ENCODE measurements at places on chromosomes 12 and 14. TPM values are rescaled to one million over a fixed set of nuclear protein-coding genes. Genes with fewer than 3 reads are reported as not detected.

GRCh38 chr14:102926104-102926503 is 3.6 kb downstream of the AMN start:
- no peak overlapping the region for H3K4me3 ChIP-seq
- H3K27ac ChIP-seq, result no peak overlapping the region
- peaks cover 17% of the 10 kb centered on the region for H3K4me1 ChIP-seq
- H3K36me3 ChIP-seq, result no peaks in the 10 kb centered on the region
- H3K27me3 ChIP-seq, result peaks cover 52% of the 10 kb centered on the region

DNA sequence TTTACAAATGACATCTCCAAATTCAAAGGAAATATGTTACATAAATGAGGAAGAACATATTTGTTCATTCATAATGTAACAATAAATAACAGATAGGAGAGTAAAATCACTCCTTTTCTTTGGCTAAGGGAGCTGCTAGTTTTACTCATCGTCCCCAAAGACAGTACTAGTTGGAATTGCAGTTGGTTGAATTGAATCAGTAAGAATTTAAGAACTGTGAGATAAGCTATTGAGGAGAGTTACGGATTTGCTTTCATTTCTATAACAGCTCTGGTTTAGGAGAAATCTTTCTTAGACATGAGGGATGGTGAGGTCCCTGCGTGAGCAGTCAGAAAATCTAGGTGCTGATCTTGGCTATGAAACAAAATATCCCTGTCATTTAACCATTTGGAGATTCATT is 402.8 kb downstream of the AEBP2 start:
- no peak overlapping the region for H3K4me3 ChIP-seq
- H3K4me1 ChIP-seq, result no peaks in the 10 kb centered on the region
- H3K27ac ChIP-seq, result no peak overlapping the region
- no peaks in the 10 kb centered on the region for H3K36me3 ChIP-seq

B4GALNT1 gene
- 950 TPM for total RNA-seq

GARIN6 gene
- total RNA-seq, result not detected

PLEKHG7 gene
- not detected for total RNA-seq

- no peak overlapping the region for H3K27ac ChIP-seq
- H3K4me3 ChIP-seq, result no peak overlapping the region
- H3K4me1 ChIP-seq, result no peaks in the 10 kb centered on the region
- no peaks in the 10 kb centered on the region for H3K36me3 ChIP-seq
- no peak for DNase-seq
These were observed 40.8 kb downstream of the DBX2 start for GRCh38 chr12:45010059-45010458.

DNA sequence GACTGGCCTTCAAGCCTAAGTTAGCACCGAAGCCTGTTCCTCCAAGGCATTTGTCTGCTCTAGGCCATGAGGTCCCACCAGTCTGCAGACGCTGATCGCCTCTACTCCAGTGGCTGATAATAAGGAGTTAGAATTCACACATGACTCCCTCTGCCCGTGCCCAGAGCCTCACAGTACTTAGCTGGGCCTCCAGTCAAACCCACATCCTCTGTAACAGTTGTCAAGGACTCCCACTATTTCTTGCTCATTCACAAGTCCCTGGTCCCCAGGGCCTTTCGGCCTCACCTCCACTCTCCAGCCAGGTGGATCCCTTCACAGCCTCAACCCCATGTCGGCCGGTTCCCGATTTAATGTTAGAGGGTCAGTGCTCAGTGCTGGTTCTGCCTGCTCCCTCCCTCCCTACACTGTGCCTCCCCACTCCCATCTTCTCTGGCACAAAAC is 6.3 kb upstream of the KRT5 start:
- no peak overlapping the region for H3K27ac ChIP-seq
- H3K4me3 ChIP-seq, result no peak overlapping the region
- no peaks in the 10 kb centered on the region for H3K36me3 ChIP-seq
- H3K27me3 ChIP-seq, result 0 out of 2 replicates have a peak, but pooled peaks cover 13% of the 10 kb centered on the region
- no peaks in the 10 kb centered on the region for H3K4me1 ChIP-seq

TMEM132C gene
- total RNA-seq, result not detected

GRCh38 chr12:56189099-56189917 is at the start of gene SMARCC2:
Gene SMARCC2, minus strand, starts transcription at chr12:56189483. Its CDS starts 22 bp downstream, at chr12:56189461.
- no peaks in the 10 kb centered on the region for H3K27me3 ChIP-seq
- DNase-seq, result peak; percentile 88
- H3K4me3 ChIP-seq, result peak within 1 kb of the TSS; percentile 84
- H3K27ac ChIP-seq, result peak within 1 kb of the TSS; percentile 63

- no peak overlapping the region for H3K4me3 ChIP-seq
- no peaks in the 10 kb centered on the region for H3K27me3 ChIP-seq
- no peak overlapping the region for H3K27ac ChIP-seq
- H3K36me3 ChIP-seq, result no peaks in the 10 kb centered on the region
These were observed 37.4 kb downstream of the GNPTAB start for GRCh38 chr12:101793401-101793800.

GRCh38 chr14:92945959-92946846 is 23.3 kb downstream of the CHGA start:
- no peaks in the 10 kb centered on the region for H3K27me3 ChIP-seq
- H3K27ac ChIP-seq, result peak overlapping the region; percentile 32

LRP1-AS gene
- not detected for total RNA-seq

MYO1H gene
- total RNA-seq, result not detected

DNA sequence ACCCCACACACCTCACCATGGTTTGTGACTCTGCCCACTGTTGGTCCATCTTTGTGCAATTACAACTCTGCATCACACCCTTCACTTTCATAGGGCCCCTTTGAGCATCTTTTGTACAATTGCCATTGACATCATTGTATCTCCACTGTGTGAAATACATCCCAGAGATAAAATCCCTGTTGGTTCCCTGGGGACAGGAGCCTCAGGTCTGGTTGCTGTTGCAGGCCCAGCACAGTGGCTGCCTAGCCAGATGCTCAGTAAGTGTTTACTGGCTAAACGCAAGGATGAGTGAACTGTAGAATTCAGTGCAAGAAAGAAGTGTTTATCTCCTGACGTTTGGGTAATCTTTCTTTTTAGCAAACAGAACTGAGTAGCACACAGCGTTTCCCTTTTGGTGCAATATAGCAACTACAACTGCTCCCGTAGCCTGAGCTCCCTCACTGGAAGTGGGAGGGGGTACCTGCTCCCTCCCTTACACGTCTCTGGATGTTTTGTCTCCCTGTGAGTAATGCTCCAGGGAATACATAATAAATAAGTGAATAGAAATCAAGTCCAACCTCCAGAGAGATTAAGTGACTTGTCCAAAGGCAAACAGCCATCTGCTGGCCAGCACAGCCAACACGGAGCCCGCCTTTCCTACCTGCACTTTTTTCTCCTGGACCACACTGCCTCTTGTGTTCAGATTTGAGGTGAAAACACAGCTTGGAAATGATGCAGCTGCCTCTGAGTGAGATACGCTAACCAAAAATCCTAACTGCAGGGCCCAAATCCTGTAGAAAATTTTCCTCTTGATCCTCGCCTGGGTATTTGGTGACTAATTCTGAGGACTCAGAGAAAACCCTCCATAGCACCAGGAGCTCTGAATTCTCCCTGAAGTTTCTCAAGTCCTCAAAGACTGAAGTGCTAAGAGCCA is 27.4 kb downstream of the GALNT16 start:
- no peaks in the 10 kb centered on the region for H3K4me1 ChIP-seq
- DNase-seq, result no peak
- no peak overlapping the region for H3K27ac ChIP-seq
- H3K36me3 ChIP-seq, result no peaks in the 10 kb centered on the region
- H3K27me3 ChIP-seq, result no peaks in the 10 kb centered on the region

- no peaks in the 10 kb centered on the region for H3K27me3 ChIP-seq
- no peak overlapping the region for H3K4me3 ChIP-seq
- no peaks in the 10 kb centered on the region for H3K4me1 ChIP-seq
- no peak overlapping the region for H3K27ac ChIP-seq
- DNase-seq, result no peak
These were observed 468.6 kb upstream of the SYT1 start for GRCh38 chr12:78395961-78396360.

DNA sequence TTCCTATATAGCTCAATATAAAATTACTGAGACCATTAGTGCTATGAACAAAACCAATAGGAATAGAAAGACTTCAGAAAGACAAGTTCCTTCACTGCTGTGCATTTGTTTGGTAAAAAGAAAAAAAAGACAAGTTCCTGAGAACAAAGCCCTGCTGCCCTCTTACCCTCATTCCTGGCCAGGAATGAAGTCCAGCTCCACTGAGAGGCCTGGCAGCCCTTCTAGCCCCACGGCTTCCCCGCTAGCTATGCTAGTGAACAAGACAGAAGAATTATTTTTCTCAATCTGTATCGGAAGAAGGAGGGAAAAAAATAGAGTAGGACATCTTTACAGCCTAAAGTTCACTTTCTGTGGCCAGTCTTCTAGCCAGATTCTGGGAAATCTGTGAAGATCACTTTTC is 1.6 kb downstream of the MFAP5 start:
- H3K4me3 ChIP-seq, result no peak overlapping the region
- no peak for DNase-seq
- H3K4me1 ChIP-seq, result no peaks in the 10 kb centered on the region
- 0 out of 2 replicates have a peak, but pooled peaks cover 6% of the 10 kb centered on the region for H3K27me3 ChIP-seq

STYK1 gene
- total RNA-seq, result 5.9 TPM

PPP4R4 gene
- 1.00 TPM for total RNA-seq

- no peak overlapping the region for H3K27ac ChIP-seq
- no peak for DNase-seq
- H3K36me3 ChIP-seq, result peaks cover 11% of the 10 kb centered on the region
- H3K4me1 ChIP-seq, result no peaks in the 10 kb centered on the region
- no peak overlapping the region for H3K4me3 ChIP-seq
These were observed 44.0 kb downstream of the ZNF664 start for GRCh38 chr12:124017064-124017463.

DNA sequence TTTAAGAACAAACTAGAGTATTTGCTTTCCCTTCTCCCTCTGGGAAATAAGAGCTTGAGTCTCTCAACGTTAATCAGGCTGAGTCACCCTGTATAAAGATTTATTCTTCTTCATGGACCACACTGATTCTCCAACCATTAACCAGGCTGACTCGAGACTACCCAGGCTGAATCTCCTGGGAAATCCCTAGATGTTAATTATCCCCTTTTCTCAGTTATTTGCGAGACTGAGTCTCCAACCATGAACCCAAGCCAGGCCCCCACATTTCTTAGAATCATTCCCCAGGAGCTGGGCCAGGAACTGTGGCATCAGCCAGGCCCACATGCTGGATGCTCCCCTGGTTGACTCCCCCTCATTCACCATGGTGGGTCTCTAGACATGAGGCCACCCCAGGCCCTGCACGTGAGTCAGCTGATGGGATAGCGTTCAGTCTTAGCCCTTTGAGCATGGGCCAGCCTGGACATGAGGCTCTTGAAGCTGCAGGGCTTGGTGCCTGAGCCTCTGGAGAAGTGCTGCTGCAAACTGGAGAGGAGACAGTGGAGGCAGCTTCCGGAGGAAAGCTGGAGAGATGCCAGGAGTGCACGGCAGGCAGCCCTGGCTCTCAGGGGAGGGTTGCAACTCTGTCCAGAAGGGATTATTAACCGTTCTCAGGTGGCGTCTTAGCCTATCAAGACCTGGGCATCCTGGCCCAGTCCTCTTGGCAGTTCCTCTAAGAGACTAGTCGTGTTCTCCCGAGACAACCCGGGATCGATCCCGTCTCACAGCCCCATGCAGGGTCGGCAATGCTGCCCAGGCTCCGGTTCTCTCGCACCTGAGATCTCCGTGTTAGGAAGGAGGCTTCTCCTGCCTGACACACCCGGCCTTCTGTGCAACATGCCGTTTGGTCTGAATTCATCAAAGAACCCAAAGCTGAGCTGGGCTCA is 296.6 kb downstream of the ADGRD1 start:
- no peaks in the 10 kb centered on the region for H3K27me3 ChIP-seq
- no peaks in the 10 kb centered on the region for H3K4me1 ChIP-seq
- H3K36me3 ChIP-seq, result no peaks in the 10 kb centered on the region
- no peak for DNase-seq

IFNG gene
- total RNA-seq, result not detected

- H3K36me3 ChIP-seq, result no peaks in the 10 kb centered on the region
- no peak overlapping the region for H3K4me3 ChIP-seq
- H3K4me1 ChIP-seq, result no peaks in the 10 kb centered on the region
These were observed 488.5 kb downstream of the NELL2 start for GRCh38 chr12:44387581-44387980.

DEPDC4 gene
- 1.9 TPM for total RNA-seq

DNA sequence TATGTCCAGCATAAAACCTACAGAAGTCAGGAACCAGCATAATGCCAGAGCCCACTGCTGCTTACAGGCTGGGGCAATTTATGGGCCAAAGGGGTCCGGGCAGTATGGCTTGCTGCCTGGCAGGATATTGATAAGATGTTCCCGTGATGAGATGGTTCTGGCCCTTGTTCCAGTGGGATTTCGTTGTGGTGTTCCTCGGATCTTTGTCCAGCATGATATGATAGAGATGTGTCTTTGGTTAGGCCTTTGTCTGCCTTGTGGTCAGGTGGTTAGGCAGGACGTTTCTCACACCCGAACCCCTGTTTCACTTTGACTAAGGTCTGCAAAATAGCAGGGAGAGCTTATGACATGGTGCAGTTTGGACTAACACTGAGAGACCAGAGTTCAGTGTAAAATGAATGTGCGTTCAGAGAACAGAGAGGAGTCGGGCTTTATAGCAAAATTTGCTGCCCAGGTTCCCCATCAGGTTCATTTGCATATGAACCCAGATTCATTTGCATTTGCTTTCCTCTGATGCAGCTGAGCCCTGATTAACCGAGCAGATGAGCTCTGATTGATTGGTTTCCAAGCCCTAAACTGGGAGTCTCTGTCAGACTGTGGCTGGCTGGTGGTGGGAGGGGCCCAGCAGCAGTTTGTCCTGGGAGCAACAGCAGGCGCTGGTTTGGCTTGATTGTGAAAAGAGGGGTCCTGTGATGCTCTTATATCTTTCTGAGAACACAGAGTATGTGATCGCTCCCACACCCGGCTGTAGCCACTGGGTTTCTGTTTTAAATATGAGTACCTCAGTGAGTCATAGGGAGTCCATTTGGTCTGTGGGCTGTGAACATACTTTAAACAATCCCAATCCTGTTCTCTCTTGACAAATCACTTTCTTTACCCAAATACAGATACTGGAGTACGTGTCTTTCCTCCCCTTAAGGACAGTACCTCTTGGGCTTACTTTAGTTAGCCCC is 156.3 kb upstream of the PZP start:
- no peak overlapping the region for H3K4me3 ChIP-seq
- DNase-seq, result peak; percentile 26
- H3K27me3 ChIP-seq, result no peaks in the 10 kb centered on the region
- H3K36me3 ChIP-seq, result no peaks in the 10 kb centered on the region
- H3K27ac ChIP-seq, result no peak overlapping the region

DNA sequence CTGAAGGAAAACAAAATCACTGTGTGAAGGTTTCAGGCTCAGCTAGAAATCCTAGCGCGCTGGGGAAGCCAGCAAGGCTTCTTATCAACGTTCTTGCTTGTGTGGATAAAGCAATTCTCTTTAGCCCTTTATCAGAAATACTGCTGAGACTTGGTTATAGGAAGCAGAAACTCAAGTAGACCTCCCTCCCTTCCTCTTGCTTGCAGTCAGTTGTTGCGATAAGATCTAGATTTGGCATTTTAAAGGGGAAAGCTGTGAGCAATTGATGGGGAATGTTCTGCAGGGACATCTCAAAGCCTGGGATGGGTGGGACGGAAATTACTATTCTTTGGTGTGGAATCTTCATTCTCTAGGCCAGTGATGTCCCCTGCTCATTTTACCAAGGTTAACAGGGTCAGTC is 76.4 kb upstream of the ANO4 start:
- peaks cover 24% of the 10 kb centered on the region for H3K27me3 ChIP-seq
- H3K36me3 ChIP-seq, result no peaks in the 10 kb centered on the region
- no peaks in the 10 kb centered on the region for H3K4me1 ChIP-seq
- DNase-seq, result no peak

GRCh38 chr12:94077209-94077608 is 71.2 kb upstream of the PLXNC1 start:
- no peak overlapping the region for H3K27ac ChIP-seq
- no peaks in the 10 kb centered on the region for H3K4me1 ChIP-seq
- no peaks in the 10 kb centered on the region for H3K36me3 ChIP-seq
- H3K27me3 ChIP-seq, result peaks cover 3% of the 10 kb centered on the region
- no peak overlapping the region for H3K4me3 ChIP-seq

DENND5B gene
- total RNA-seq, result 18.3 TPM

- no peaks in the 10 kb centered on the region for H3K27me3 ChIP-seq
- H3K4me1 ChIP-seq, result no peaks in the 10 kb centered on the region
- DNase-seq, result no peak
These were observed 755.7 kb upstream of the USP15 start for GRCh38 chr12:61504396-61505080.
